Activated T-helper 1 cell treated with anti-CD3 and anti-CD28 coated beads, Interleukin-12 subunit alpha, Interleukin-12 subunit beta, Interleukin-2, Interleukin-4 antibody, amounts not matched to agents 30 ng/mL and 10 ng/mL and 1 ng/mL, durations not matched to agents 14 hours and 24 hours and 36 hours (primary cell): ENCODE measurements at places on chromosomes 2 and 18.
A peak's percentile ranks its signal among the peaks of the same experiment; 100 is the strongest.

DNA sequence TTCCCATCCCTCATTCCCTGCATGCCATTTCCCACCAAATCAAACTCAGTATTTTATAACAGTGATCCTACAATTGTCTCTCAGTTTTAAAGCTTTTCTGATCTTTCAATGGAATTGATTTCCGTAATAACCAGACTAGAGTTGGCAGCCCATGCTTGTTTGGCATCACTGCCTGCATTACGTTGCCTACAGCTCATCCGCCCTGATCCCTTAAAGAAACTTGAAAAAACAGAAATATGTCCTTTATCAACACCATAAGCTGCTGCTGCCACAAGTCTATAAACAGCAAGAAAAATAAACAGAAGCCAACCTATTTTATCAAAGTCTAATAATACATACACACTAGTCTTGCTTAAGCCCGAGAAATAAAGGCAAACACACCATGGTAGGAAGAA is 331.0 kb downstream of the METTL4 start:
- no peak overlapping the region for H3K27ac ChIP-seq
- no peak for DNase-seq
- H3K27me3 ChIP-seq, result peaks cover 3% of the 10 kb centered on the region
- no peaks in the 10 kb centered on the region for H3K4me1 ChIP-seq
- H3K4me3 ChIP-seq, result no peak overlapping the region
- no peaks in the 10 kb centered on the region for H3K36me3 ChIP-seq

- H3K27ac ChIP-seq, result no peak overlapping the region
- no peaks in the 10 kb centered on the region for H3K36me3 ChIP-seq
- DNase-seq, result no peak
- no peaks in the 10 kb centered on the region for H3K4me1 ChIP-seq
These were observed 856.3 kb downstream of the SUCLG1 start for GRCh38 chr2:83602753-83603152.

DNA sequence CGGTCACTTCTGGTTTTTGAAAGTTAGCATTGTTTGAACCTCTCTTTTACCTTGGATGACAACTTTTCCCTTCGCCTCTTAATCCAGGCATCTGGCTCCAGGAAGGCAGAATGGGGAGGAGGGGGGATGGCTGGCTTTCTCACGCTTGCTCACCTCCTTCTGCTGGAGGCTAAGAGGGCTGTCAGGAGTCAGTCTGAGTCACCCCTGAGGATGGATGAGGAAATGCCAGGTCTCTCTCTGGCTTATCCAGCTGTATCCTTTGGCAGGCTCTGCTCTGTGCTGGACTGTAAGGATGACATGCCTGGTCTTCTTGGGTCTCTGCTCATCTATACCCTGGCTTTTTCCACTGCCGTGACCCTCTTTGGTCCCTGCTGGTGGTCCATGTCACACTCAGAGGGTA is 142.9 kb upstream of the GYPC start:
- no peaks in the 10 kb centered on the region for H3K36me3 ChIP-seq
- no peak for DNase-seq
- H3K27ac ChIP-seq, result no peak overlapping the region
- H3K4me1 ChIP-seq, result no peaks in the 10 kb centered on the region
- H3K27me3 ChIP-seq, result peaks cover 4% of the 10 kb centered on the region

- no peak for DNase-seq
- no peak overlapping the region for H3K27ac ChIP-seq
- no peaks in the 10 kb centered on the region for H3K36me3 ChIP-seq
- H3K4me3 ChIP-seq, result no peak overlapping the region
These were observed 84.8 kb upstream of the POU3F3 start for GRCh38 chr2:104769096-104769495.

DNA sequence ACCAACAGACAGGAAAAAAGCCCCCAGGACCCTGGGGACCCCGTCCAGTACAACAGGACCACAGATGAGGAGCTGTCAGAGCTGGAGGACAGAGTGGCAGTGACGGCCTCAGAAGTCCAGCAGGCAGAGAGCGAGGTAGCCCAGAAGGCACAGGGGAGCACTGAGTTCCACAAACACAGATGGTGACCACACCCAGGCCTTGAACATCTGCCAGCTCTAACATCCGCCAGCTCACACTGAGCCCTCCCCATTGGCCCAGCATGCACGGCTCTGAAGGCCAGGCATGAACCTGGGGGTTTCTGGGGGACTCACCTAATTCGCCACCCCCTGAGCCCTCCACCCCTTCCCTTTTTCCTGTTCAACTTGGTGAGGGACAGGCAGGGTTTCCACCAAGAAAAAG is 25.6 kb upstream of the PRLH start:
- no peaks in the 10 kb centered on the region for H3K27me3 ChIP-seq
- no peak overlapping the region for H3K27ac ChIP-seq
- no peaks in the 10 kb centered on the region for H3K36me3 ChIP-seq
- no peaks in the 10 kb centered on the region for H3K4me1 ChIP-seq
- DNase-seq, result no peak

GRCh38 chr2:174807931-174808330 is 43.7 kb upstream of the CHRNA1 start:
- H3K4me3 ChIP-seq, result no peak overlapping the region
- no peaks in the 10 kb centered on the region for H3K36me3 ChIP-seq
- DNase-seq, result no peak

DNA sequence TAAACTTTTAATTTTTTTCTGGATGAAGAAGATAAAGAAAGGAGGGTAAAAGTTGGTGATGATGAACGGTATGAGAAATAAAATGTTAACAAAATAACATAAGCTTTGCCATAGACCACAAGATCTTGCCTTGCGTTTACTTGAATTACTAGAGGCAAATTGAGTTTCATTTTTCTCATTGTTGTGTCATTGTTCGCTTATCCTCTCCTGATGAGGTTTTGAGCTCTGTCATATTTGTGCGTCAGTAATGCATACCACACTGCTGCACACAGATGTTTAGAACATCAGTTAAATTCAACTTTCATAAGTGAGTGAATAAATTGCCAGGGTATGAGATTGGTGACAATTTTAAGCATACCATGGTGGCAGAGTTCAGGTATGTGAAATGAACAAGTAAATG is 843.6 kb downstream of the SUCLG1 start:
- no peaks in the 10 kb centered on the region for H3K27me3 ChIP-seq
- no peak for DNase-seq
- H3K27ac ChIP-seq, result no peak overlapping the region
- no peak overlapping the region for H3K4me3 ChIP-seq

GRCh38 chr2:70790136-70790828 is at the start of gene FIGLA:
Gene FIGLA (minus strand): TSS chr2:70790643. CDS start chr2:70790638, 5 bp downstream.
- peak within 1 kb of the TSS; percentile 75 for H3K4me3 ChIP-seq
- peaks cover 11% of the 10 kb centered on the region for H3K4me1 ChIP-seq
- H3K36me3 ChIP-seq, result no peaks in the 10 kb centered on the region
- DNase-seq, result no peak

DNA sequence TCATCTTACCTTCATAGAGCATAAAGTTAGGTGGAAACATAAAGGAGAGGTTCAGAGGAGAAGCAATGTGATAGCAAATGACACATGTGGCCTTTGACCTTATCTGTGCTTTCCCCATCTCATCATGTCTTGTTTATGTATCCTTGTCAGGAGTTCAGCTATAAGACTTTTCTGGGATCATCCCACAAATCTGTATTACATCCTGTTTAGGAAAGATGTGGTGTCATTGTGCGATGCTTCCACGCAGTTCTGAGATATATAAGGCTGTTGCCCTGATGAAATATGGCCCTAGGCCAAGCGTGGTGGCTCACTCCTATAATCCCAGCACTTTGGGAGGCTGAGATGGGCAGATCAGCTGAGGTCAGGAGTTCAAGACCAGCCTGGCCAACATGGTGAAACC is 15.5 kb upstream of the MGAT5 start:
- peaks cover 7% of the 10 kb centered on the region for H3K27me3 ChIP-seq
- no peak for DNase-seq
- H3K27ac ChIP-seq, result no peak overlapping the region
- H3K4me1 ChIP-seq, result peaks cover 47% of the 10 kb centered on the region

DNA sequence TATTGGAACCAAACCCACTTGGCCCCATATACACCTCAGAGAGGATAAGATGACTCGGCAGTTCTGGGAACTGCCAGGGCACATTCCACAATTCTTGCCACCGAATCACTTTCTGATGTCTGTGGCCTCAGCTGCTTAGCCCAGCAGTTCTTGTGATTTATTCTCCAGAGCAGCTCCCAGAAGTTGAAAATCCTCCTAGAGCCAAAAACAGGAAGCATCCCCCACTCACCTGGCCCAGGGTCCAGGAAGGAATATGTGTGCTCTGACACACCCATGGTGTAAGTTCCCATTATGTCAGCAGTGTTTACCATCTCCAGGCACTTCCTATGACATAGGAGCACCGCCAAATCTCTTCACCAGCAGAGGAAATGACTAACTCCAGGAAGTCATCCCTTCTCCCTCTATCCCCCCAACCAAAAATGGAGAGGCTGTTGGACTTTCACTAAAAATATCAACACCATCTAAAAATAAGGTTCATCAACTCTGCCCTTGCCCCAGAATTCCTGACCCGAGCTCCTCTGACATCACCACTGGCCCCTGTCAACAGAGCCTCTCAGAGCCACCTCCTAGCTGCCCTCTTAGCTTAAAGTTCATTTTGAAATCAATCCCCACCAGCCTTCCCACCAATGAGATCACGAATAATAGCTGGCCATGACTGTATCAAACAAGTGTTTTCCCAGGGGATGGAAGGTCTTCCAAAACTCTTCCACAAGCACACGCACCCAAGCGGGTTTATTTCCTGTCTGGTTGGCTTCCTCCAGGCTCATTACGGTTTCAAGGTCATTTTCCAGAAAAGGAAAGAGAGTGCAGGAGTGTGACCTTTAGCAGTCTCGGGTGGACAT is 223.1 kb upstream of the PARD3B start:
- H3K27ac ChIP-seq, result no peak overlapping the region
- peaks cover 5% of the 10 kb centered on the region for H3K4me1 ChIP-seq
- H3K36me3 ChIP-seq, result no peaks in the 10 kb centered on the region

DNA sequence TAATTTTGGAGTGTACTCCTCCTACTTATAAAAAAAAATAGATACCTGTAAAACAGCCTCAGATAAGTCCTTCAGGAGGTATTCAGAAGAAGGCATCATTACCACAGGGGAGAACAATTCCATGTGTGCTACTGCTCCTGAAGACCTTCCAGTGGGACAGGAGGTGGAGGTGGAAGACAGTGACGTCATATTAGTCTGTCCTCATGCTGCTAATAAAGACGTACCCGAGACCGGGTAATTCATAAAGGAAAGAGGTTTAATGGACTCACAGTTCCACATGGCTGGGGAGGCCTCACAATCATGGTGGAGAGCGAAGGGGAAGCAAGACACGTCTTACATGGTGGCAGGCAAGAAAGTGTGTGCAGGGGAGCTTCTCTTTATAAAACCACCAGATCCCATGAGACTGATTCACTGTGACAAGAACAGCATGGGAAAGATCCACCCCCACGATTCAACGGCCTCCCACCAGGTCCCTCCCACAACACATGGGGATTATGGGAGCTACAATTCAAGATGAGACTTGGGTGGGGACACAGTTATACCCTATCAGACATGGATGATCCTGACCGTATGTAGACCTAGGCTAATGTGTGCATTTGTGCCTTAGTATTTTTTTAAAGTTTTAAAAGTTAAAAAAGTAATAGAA is 98.4 kb downstream of the NDUFA10 start:
- peaks cover 40% of the 10 kb centered on the region for H3K4me1 ChIP-seq
- no peak overlapping the region for H3K27ac ChIP-seq
- peaks cover 11% of the 10 kb centered on the region for H3K27me3 ChIP-seq
- H3K36me3 ChIP-seq, result no peaks in the 10 kb centered on the region
- DNase-seq, result no peak
- H3K4me3 ChIP-seq, result no peak overlapping the region

GRCh38 chr2:85872536-85873161 is 16.1 kb downstream of the ST3GAL5 start:
- DNase-seq, result no peak
- peaks cover 23% of the 10 kb centered on the region for H3K36me3 ChIP-seq
- H3K27me3 ChIP-seq, result peaks cover 4% of the 10 kb centered on the region
- no peak overlapping the region for H3K4me3 ChIP-seq

- H3K27ac ChIP-seq, result no peak overlapping the region
- no peak for DNase-seq
- peaks cover 11% of the 10 kb centered on the region for H3K4me1 ChIP-seq
- no peak overlapping the region for H3K4me3 ChIP-seq
- H3K27me3 ChIP-seq, result no peaks in the 10 kb centered on the region
These were observed 305.9 kb upstream of the TMEFF2 start for GRCh38 chr2:192500550-192501200.

DNA sequence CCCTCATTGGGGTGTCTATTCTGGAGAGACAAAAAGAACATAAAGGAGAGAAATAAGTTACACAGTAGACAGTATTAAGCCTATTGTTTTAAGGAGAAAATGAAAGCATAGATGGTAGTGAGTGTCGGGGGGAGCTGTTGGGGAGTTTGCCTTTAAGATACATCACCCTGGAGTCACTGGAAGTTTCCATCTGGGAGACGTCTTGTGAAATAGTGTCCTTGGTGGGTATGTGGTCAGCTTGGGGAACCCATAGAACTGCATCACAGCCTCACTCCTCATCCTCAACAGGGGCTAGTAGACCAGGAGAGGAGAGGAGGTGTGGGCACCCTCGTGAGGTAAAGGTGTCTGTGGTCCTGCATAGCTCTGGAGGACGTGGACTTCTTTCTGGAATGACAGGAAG is 60.6 kb downstream of the RNF144A start:
- no peak for DNase-seq
- no peak overlapping the region for H3K27ac ChIP-seq
- no peaks in the 10 kb centered on the region for H3K27me3 ChIP-seq
- no peak overlapping the region for H3K4me3 ChIP-seq
- H3K36me3 ChIP-seq, result peaks cover 27% of the 10 kb centered on the region

DNA sequence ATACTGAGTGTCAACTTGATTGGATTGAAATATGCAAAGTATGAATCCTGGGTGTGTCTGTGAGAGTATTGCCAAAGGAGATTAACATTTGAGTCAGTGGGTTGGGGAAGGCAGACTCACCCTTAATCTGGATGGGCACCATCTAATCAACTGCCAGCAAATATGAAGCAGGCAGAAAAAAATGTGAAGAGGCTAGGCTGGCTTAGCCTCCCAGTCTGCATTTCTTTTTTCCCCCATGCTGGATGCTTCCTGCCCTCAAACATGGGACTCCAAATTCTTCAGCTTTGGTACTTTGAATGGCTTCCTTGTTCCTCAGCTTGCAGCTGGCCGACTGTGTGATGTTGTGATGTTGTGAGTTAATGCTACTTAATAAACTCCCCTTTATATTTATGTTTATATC is 577.4 kb downstream of the CPS1 start:
- no peak overlapping the region for H3K27ac ChIP-seq
- no peaks in the 10 kb centered on the region for H3K4me1 ChIP-seq
- DNase-seq, result no peak
- no peaks in the 10 kb centered on the region for H3K27me3 ChIP-seq
- H3K4me3 ChIP-seq, result no peak overlapping the region

- H3K27me3 ChIP-seq, result peaks cover 1% of the 10 kb centered on the region
- H3K36me3 ChIP-seq, result peaks cover 43% of the 10 kb centered on the region
- H3K4me3 ChIP-seq, result peak overlapping the region; percentile 100
- H3K4me1 ChIP-seq, result peaks cover 57% of the 10 kb centered on the region
- peak; percentile 17 for DNase-seq
- H3K27ac ChIP-seq, result peak overlapping the region; percentile 97
These were observed 445 bp downstream of the PRPF40A start for GRCh38 chr2:152716805-152717227.

DNA sequence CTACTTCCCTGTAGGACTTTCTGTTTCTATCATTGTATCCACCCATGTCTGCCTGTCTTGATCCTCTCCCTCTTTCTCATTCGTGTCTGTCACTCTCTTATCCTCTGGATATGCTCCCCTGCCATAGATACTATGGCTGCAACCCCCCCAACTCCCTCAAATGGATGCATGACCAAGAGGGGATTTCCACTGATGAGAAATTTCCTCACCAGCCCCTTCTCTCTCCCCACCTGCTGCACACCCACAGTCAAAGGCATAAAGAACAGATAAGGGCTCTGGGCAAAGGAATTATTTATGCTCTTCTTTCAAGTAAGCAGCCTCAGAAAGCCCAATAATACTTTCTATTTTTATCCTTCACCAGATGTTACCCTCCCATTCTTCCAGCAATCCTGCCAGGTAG is 121.3 kb downstream of the FOXI3 start:
- no peak overlapping the region for H3K27ac ChIP-seq
- H3K27me3 ChIP-seq, result peaks cover 13% of the 10 kb centered on the region
- no peaks in the 10 kb centered on the region for H3K36me3 ChIP-seq
